ENCODE measurements at places on chromosomes 4 and X.

GRCh38 chr4:179757641-179758040, 2315.4 kb upstream of the AGA start:
- DNase-seq, result no peak

DNA sequence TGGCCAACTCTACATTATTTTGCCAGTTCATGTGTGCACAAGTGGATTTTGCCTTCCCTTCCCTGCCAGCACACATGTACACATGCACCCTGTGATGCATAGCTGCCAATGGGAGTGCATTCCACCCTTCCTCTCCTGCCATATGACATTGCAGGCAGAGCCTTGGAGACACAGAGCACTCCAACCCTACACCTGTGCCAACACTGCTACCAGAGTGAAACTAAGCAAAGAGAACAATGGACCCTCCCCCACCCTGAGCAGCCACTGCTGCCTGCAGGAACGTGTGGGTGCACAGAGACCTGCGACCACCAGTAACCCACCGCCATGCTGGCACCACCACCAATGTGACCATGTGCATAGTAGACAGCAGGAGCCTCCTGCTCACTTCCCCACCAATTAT, 78.4 kb downstream of the ITM2A start:
- DNase-seq, result no peak

GRCh38 chr4:163702736-163703135, 208.2 kb downstream of the TMA16 start:
- no peak for DNase-seq

DNA sequence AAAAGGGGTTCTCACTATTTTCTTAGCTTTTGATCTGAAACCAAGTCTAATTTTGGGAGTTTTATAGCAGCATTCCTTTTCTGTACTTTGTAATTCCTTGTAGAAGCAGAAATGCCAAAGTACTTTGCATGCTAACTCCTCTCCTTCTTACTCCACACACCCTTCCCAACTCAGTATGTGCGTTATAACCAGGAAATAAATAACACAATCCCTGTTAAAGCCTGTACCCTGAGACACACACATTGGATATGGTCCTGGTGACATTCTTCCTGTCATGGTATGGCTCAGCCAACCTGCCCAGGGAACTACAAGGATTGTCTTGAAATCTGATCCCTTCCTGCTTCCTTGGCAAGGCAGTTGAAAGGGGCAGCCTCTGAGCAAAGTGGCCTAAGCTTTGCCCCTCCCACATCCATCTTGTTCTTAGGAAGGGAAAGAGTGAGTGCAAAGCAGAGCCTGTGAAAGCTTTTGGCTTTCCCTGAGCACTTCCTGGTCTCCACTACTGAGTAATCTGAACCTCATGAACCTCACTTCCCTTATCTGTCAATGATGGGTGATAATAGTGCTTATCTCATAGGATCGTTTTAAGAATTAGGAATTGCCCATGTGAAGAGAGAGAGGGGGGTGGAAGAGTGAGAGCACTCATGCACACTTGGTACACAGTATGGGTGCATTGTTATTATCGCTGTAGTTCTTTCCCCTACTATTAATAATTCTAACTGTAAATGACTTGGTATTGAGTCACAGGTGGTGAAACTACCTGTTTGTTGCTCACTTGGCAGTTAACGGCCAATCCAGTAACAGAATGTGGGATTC, 109.3 kb downstream of the AFF2 start:
- no peak for DNase-seq

DNA sequence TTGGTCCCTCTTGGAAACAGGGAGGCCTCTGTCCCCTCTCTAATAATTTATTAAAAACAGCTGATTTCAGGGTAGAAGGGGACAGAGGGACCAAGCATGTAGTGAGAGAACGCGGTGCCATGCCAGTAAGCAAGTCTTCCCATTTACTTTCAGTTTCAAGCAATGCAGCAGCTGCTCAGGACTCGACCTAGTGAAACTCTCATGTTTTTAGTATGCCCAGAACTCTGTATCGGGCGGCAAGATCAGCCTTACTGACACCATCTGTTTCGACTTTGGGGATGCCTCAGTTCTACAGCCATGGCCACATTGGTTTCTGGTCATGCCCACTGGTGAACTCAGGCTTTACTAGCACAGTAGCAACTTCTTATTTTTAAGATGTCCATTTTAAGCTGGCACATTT, 40.6 kb downstream of the ZNF81 start:
- no peak for DNase-seq

DNA sequence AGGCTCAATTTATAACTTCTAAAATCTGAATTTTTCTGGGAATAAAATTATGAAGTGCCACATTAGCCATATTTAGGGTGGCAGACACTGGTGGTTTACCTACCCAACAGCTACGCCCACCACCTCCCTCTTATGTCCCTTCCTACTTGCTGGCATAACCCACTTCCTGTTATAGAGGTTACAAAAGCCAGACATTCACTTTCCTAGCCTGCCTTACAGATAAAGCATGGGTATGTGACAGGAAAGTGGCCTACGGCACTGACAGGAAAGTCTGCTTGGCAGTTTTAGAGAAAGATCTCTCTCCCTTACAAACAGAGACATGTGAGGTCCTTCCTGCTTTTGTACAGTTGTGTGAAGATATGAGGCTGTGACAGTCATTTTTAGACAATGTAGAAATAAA, 12.4 kb downstream of the DDX53 start:
- DNase-seq, result no peak

- no peak for DNase-seq
Measured at GRCh38 chrX:7220121-7220520, 72.2 kb upstream of the PUDP start.

- DNase-seq, result no peak
Measured at GRCh38 chr4:88219099-88219498, 60.7 kb upstream of the ABCG2 start.

- no peak for DNase-seq
Measured at GRCh38 chr4:92529510-92529909, 225.7 kb downstream of the GRID2 start.

- no peak for DNase-seq
Measured at GRCh38 chr4:180530787-180531186, 1712.4 kb upstream of the TENM3 start.

DNA sequence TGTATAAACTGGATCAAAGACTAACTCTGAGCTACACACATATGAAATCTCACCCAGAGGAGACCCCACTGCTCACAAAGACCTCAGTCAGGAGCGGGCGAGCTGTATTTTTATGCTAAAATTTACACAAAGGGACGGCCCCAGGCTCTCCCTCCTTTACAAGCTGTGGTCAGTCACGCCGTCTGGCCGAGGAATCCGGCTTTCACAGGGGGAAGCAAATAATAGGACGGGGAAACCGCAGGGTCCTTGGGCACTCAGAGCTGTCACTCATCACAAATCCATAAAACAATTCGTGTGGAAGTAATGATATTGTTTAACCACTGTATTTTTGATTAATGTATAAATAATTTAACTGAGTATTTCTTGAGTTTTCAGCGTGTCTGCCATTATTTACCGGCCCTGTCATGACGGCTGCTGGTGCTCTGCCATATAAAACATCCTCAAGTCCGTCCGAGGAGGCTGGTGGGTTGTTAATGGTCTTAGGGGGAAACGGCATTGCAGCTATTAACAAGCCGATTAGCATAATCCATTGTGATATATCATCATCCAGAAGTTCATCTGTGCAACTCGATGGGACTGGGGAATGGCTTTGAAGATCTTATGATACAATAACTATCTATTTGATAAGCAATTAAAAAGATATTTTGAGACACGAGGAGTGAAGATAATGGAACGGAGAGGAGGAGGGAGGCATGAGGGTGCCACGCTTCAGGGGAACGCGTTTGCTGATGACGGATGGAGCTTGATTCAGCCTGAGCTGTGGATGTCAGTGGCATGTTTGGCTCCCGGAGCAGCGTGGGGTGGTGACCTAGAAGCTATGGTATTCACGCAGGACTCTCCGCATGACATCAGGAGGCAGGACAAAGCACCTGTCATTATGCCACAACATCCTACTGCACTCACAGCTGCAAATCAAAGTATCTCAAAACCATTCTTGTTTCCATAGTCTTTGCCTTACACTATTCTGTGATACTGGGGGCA, 150.9 kb downstream of the SHOX start:
- no peak for DNase-seq

DNA sequence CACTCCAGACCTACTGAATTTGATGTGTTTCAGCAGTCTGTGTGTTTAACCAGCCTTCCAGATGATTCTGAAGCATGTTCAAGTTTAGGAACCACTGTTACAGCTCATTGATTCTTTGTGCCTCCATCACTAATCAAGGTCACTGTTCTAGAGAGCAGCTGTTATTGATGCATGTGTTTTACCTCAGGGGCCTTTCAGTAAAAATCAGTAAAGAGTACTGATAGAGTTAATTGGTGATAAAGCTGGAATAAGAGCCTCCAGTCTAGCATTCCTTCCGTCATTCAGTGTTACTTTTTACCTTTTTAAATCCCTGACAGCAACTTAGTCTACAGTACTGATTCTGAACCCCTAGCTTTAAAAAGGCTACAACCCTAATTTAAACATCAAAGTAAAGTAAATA, 12.9 kb downstream of the CPEB2 start:
- DNase-seq, result no peak

DNA sequence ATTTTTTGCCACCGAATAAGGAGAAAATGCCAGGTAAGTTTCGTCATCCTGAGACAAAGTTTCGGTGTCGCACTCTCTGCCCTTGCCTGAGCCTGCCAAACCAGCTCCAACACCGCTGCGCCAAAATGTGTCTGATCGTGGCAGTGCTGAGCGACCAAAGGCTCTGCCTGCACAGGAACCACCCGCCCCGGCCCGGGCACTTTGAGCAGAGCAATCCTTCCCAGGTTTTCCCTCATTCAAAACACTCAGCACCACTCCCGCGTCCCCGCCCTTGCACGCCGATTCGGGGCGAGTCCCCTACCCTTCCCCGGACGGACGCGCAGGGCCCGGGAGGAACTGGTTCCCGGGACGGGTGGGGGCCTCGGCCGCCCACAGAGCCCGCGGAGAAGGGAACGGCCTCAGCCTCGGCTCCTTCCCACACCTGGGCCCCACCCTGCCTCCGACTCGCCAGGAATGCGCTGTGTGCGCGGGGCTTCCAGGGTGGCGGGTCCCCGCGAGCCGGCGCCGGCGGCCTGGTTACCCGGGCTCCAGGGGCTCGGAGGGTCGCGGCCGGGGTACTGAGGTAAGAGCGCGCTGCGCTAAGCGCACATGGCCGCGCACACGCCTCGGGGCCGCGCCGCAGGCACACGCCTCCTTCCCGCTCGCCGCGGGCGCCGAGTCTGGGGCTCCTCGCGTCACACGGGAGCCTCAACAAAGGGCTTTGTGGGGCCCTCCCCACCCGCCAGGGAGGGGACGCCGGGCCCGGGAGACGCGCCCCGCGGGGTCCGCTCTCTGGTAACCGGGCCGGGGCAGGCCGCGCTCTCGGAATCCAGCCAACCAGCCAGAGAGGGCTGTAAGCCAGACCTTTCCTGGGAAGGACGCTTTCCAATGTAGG, at the start of gene C4orf36:
Gene C4orf36, minus strand, starts transcription at position 661 of the 874 bp plus-strand sequence. CDS start 902 bp downstream, outside the sequence.
- DNase-seq, result no peak

DNA sequence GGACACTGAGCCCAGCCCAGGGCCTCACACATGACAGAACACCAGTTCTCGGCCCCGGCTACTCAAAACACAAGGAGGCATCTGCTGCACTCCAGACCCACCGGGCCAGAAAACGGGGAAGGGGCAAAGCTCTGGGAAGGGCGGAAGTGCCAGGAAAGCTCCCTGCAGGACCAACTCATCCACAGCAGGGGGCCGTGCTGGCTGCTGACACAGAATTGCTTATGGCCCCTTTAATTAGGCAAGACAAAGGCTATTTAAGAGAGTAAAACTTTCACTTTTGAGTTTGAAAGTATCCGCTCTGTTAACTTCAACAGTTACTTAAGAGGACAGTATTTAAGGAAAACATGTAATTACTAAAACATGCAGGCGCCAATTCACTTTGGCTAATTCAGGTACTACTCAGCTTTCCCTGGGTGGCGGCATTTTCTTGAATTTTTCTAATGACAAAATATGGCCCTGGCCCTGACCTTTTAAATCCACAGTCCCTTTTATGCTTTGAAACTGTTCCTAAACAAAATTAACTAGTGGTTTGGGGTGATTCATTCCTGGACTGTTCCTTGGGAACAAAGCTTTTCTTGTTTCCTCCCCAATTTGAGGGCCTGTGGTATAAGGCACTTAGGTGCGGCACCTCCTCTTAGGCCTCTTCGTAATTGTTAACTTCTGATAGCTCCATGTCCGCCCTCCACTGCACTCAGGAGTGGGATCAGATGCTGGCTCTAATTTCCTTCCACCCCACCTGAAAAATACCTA, 40.4 kb downstream of the NSG1 start:
- no peak for DNase-seq

- no peak for DNase-seq
Measured at GRCh38 chr4:176587920-176588319, 204.8 kb downstream of the VEGFC start.
